ENCODE measurements at places on chromosomes 1 and 21.

DNA sequence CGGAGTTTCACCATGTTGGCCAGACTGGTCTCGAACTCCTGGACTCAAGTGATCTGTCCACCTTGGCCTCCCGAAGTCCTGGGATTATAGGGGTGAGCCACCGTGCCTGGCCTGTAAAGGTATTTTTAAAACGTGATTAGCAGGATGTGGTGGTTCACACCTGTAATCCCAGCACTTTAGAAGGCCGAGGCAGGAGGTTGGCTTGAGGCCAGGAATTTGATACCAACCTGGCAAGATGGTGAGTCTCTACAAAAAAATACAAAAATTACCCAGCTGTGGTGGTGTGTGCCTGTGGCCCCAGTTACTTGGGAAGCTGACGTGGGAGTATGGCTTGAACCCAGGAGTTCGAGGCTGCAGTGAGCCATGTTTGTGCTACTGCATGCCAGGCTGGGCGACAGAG is 43.3 kb upstream of the SOD1 start:
- no peak for DNase-seq

DNA sequence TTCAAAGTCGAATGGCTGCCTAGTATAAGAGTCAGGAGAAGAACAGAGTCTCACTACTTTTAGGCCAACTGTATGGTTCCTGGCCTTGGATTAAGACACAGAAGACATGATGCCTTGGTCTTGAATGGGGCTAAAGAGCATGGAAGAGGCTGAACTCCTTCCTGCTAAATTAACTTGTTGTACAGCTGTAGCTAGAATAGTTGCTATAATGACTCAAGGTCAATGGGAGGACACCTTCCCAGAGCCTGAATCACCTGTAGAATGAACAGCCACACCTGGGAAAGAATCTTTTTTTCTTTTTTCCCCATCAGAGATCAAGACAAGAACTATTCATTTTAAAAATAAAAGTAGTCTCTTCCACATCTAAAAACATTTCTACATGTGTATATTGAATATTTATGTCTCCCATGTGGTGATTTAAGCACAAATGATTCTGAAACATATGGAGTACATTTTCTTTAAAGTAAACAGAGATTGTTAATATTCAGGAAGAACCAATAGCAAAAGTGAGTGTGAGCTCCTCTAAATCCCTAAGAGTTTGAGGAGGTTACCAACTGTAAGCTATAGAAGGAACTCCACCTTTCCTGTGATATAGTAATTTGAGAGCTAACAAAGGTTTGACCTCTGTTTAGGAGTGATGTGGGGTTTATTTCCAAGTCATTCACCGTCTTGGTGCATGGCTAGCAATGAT is 191.3 kb downstream of the TGFB2 start:
- DNase-seq: no peak

DNA sequence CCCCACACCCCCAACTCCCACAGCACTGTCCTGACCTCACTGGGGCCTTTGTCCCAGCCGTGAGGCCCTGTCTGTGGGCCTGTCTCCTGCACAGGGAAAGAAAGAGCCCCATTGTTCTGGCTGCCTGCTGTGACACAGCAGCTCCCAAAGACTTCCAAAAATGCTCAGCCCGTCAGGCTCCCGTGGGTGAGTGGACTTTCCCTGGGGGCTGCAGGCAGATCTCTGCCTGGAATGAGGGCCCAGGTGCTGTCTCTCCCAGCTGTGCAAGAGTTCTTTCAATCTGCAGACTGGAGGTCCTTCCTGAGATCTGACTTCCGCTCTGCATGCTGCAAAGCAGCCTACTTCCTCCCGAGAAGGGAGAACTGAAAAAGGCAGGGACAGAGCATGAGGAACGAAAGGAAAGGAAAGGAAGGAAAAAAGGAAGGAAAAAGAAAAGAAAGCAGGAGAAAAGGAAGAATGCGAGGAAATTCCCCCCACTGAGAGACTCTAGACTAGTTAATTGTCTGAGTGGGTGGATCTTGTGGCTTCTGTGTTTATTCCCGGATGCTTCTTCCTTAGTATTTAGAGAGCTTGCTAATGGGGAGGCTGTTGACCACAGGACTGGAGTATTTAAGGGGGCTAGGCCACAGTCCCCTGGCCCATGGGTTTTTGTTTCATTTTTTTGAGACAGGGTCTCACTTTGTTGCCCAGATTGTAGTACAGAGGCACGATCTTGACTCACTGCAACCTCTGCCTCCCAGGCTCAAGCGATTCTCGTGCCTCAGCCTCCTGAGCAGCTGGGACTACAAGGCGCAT is 15.0 kb downstream of the NES start:
- no peak for DNase-seq

- DNase-seq: no peak
Measured at GRCh38 chr1:20079661-20080305, 9.8 kb downstream of the PLA2G5 start.

GRCh38 chr1:226634611-226635246 is 86.2 kb downstream of the STUM start:
- no peak for DNase-seq

GRCh38 chr1:44047131-44047530 is 15.9 kb upstream of the SLC6A9 start:
- DNase-seq: no peak

GRCh38 chr1:156973417-156973816 is 53.0 kb downstream of the LRRC71 start:
- DNase-seq: no peak

DNA sequence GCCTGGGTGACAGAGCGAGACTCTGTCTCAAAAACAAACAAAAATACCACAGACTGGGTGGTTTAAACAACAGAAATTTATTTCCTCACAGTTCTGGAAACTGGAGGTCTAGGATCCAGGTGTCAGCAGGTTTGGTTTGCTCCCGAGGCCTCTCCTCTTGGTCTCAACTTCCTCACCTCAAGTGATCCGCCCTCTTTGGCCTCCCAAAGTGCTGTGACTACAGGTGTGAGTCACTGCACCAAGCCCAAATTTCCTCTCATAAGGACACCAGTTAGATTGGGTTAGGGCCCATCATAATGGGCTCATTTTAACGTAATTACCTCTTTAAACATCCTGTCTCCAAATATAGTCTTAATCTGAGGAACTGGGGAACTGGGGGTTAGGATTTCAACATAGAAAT is 35.5 kb downstream of the MFSD2A start:
- DNase-seq: no peak

DNA sequence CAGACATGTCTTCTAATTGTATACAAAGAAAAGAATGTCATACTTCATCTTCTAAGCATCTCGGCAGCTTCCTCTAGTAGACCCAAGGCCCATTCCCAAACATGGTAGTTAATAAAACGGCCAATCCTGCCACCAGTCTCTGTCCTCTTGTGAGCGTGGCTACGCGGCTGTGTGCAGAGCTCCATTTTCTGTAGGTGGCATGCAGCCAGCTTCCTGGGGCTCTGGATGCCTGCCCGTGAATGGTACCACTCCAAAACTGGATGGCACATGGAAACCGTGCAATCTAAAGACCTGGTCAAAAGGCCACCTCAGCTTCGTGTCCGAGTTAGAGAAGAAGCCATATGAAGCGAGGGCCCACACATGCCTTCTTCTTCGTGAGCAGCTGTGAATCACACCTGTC is 110.7 kb downstream of the SIPA1L2 start:
- peak; percentile 62 for DNase-seq

GRCh38 chr1:230058626-230059025 is 8.4 kb upstream of the GALNT2 start:
- DNase-seq: no peak

GRCh38 chr1:26994020-26994786 is 711 bp downstream of the TRNP1 start:
- no peak for DNase-seq

GRCh38 chr1:26259005-26259404 is 20.9 kb upstream of the SH3BGRL3 start:
- DNase-seq: no peak

DNA sequence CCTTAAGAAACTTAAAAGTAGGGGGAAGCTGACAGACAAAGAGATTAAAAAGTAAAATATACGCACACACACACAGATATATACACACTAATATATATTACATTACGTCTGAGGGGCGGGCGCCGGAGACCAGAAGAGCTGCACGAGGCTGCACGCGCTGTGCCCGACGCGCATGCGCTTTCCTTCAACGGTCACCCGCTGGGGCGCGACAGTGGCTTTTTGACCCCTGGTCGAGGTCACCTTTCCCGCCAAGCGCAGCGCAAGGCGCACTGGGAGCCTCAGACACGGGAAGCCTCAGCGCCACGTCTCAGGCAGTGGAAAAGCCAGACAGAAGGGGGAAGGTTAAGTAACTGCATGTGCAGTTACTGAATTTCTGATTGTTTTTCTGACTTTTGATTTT is at the start of gene HORMAD1:
TSS of gene HORMAD1 (minus strand) at position 193 of the 400 bp plus-strand sequence. CDS start 1,390 bp downstream, outside the sequence.
- DNase-seq: no peak

DNA sequence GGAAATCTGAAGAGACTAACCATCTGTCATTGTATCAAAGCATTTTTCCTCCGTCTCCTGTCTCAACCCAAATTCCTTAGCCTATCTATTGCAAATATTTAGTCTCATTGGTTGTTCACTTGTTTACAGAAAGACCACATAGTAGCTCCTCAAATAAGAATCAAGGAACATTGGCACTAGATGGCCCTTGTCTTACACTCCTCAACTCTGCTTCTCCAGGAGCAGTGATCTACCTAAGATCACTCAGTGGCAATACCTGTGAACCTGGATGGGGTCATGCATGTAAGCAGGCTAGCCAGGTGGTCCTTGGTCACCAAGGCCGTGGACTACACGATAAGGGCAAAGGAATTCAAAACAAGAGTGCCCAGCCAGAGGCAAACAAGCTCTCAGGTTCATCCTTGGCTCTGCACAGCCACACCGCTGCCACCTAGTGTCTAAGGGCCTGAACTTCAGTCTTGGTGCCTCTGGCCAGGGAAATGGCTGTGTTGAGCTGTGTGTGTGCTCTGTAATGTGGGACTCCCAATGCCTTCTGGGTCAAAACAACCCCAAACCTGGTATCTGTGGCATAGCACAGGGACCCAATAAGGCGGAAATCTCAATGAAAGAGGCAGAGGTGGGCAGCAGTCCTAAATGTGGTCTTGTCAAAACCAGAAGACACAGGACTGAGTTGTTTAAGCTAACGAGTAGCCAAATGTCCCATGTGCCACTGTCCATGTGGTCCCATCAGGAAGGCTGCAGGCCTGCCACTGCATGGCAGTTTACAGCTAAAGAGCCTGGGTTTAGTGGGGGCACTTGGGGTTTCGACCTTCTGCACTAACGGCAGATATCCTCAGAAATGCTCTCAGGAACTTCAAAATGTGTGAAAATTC is 54.5 kb downstream of the GPR161 start:
- DNase-seq: peak; percentile 58

DNA sequence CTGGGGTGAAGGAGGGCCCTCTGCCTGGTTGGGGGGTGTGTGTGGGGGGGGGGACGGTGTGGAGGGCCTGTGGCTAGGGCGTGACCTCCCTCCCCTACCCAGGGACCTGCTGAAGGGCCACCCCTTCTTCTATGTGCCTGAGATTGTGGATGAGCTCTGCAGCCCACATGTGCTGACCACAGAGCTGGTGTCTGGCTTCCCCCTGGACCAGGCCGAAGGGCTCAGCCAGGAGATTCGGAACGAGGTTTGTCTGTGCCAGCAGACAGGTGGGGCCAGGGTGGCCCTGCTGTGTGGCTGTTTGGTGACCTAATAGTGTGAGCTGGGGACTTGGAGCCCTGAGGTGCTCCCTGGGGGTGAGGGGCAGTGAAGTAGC is 43.9 kb downstream of the COQ8A start:
- no peak for DNase-seq

DNA sequence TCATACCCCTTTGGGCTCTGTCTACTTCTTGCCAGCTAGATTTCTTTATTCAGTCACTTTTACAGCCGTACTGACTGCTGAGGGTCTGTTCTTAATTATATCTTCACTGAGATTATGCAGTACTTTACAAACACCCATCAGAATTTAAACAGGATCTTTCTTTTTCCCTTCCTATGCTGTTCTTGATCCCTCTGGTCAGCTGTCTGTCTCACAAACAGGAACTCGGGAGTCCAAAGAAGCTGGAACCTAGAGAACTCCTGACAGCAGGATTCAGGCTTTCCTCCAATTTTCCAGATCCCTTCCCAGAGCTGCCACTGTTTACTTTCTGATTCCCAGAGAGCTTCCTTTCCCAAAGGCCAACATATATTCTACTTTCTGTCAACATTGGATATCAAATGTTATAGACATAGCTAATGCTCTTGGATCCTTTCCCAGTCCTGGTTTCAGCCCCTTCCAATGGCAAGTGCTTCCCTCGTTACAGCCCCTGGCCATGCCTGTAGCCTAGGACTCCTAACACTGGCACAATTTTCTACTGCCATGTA is 59.5 kb downstream of the ATP2B4 start:
- DNase-seq: peak; percentile 48

- no peak for DNase-seq
Measured at GRCh38 chr1:78833491-78833890, 173.0 kb downstream of the ADGRL4 start.

DNA sequence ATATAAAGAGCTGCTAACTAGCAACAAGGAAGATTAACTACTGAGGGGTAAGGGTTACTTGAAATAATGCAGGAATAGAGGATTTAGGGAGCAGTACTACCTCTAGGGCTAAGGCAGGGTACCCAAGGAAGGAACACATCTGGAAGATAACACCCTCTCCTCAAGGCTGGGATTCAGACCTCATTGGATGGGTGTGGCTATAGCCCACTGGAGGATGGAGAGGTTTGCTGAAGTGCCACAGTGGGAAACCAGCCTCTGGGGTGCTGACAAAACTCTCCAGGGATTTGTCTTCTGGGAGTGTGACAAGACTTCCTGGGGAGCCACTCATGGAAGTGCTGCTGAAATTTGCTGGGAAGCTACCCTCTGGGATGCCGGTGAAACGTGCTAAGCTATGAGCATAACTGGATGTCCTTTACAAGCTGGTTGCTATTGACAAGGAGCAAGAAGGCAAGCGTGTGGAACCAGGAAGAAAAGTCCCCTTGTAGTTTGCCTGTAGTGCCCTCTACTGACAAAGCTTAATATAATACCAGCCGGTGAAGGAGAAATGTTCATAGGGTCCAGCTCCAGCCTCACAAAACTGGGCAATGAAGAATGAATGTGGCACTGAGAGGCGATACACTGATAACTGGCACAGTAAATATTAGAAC is 122.8 kb upstream of the USP24 start:
- DNase-seq: peak; percentile 38

GRCh38 chr1:112027696-112028095 is 38.2 kb upstream of the KCND3 start:
- no peak for DNase-seq

DNA sequence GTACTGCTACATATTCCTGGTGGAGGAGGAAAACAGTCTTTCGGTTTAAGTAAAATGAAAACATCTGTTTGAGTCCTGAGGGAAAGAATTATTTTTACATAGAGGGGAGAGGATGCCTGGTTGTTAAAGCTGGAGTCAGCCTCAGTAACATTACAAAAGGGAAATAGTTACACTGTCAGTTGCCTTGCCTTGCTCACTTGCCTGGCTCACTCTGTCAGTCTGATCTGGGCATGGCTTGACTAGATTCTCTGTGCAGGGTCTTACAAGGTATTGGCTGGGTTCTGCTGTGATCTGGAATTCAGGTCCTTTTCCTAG is 8.4 kb upstream of the UBE2U start:
- no peak for DNase-seq

Measured in NCI-H1694 (cell line).